ENCODE measurements at places on chromosomes 4 and X.

- DNase-seq = no peak
Observed at GRCh38 chrX:30997411-30997810, 74.4 kb downstream of the FTHL17 start.

DNA sequence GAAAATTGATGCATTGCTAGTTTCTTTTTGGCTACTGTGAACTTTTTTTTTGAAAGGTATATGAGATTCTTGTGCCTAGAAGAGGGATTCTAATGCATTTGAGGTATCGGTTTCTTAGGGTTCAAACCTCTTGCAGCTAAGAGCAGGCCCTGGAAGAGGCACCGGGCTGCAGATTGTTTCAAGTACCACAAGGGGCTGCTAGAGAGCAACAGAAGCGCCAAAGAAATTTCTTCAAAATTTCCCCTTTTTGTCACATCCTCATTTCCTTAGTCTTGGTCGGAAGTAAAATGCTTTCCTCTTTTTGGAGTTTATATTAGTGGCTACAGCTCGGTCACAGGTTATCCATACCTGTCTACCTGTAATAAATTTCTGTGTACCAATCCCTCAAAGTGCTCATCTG, 89.8 kb downstream of the PDGFRA start:
- no peak for DNase-seq

- DNase-seq = peak; percentile 7
Observed at GRCh38 chr4:16224264-16225166, 1.8 kb downstream of the TAPT1 start.

- DNase-seq = no peak
Observed at GRCh38 chr4:4803216-4803911, 56.1 kb upstream of the MSX1 start.

DNA sequence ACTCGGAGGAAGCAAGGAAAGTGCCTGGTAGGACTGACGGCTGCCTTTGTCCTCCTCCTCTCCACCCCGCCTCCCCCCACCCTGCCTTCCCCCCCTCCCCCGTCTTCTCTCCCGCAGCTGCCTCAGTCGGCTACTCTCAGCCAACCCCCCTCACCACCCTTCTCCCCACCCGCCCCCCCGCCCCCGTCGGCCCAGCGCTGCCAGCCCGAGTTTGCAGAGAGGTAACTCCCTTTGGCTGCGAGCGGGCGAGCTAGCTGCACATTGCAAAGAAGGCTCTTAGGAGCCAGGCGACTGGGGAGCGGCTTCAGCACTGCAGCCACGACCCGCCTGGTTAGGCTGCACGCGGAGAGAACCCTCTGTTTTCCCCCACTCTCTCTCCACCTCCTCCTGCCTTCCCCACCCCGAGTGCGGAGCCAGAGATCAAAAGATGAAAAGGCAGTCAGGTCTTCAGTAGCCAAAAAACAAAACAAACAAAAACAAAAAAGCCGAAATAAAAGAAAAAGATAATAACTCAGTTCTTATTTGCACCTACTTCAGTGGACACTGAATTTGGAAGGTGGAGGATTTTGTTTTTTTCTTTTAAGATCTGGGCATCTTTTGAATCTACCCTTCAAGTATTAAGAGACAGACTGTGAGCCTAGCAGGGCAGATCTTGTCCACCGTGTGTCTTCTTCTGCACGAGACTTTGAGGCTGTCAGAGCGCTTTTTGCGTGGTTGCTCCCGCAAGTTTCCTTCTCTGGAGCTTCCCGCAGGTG, 637 bp downstream of the AR start:
- DNase-seq = no peak

DNA sequence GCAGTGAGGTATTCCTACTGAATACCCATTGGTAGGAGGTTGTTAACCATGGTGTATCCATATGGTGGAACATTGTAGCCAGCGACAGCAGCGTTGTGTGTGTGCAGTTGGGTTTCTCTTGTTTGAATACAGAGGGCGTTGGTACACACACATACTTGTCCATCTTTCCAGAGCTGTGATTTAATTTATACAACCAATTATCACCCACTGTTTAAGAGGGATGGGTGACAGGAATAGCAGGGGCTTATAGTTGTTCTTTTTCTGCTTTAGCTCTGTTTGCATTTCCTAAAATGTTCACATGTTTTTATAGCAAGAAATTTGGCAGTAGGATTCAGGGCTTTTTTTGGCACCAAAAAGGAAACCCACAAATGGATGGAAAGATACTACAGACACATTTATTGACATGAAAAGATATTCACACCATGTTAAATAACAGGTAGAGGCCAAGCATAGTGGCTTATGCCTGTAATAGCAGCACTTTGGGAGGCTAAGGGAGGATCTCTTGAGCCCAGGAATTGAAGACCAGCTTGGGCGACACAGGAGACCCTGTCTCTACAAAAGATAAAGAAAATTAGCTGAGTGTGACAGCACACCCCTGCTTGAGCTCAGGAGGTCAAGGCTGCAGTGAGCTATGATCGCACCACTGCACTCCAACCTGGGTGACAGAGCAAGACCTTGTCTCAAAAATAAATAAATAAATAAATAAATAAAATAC, 60.6 kb downstream of the TNIP2 start:
- no peak for DNase-seq

GRCh38 chr4:2484185-2484584, 15.3 kb downstream of the RNF4 start:
- no peak for DNase-seq

- no peak for DNase-seq
Observed at GRCh38 chr4:48665555-48666186, 114.4 kb downstream of the FRYL start.

DNA sequence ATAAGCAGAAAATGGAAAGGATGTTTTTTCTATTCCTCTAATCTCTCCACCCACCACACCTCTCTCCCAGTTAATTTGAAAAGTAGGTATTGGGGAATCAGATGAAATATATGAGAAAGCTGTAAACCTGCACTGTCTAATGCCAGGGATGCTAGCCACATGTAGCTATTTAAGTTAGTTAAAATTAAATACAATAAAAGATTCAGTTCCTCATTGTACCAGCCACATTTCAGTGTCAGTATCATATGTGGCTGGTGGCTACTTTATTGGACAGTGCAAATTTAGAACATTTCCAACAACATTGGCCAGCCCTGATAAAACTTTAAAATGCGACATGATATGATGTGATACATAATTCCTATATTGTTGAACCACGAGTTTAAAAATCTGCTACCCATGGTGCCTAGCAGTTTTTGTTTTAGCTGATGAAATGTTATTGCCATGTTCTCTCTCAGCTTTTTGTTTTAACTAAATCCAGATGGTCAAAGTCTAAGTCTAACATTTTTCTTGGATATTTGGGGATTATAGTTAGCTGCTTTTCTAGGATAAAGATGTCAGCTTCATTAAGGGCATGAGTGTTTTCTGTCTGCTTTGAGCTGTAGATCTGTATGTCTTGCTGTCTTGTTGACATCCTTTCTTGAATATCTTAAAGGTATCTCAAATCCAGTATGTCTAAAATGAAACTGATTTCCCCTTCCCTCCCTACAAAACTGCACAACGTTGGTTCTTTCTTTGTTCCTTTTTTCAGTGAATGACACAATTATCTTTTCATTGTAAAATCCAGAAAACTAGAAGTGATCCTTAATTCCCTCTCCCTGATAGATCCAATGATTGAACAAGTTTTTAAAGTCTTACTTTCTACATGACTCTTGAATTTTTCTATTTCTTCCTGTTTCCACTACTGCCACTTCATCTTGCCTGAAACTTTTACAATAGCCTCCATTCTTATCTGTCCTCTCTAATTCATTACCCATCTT, 6.2 kb downstream of the ARFIP1 start:
- DNase-seq = no peak

DNA sequence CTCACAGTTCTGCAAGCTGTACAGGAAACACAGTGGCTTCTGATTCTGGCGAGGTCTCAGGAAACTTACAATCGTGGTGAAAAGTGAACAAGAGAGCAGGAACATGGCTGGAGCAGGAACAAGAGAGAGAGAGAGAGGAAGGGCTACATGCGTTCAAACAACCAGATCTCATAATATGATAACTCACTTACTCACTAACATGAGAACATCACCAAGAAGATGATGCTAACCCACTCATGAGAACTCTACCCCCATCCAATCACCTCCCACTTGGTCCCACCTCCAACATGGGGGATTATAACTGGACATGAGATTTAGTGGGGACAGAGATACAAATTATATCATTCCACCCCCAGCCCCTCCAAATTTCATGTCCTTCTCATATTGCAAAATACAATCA, 9.8 kb upstream of the TLR1 start:
- no peak for DNase-seq

GRCh38 chrX:70141373-70141772, 8.1 kb downstream of the IGBP1 start:
- no peak for DNase-seq

DNA sequence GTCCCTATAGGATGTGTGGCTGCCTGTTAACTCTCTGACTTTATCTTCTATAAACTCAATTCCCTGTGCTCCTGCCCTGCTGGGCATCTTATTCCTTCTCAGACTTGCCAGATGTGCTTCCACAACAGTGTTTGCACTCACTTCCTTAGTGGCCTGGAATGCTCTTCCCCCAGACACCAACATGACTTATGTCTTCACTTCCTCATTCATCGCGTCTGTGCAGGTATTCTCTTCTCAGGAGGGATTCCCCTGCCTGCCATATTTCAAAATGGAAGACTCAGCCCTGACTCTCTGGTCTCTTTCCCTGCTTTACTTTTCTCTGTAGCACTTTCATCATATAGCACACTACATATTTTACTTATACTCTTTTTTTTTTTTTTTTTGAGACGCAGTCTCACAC, 344.0 kb downstream of the CENPC start:
- DNase-seq = no peak

- DNase-seq = no peak
Observed at GRCh38 chrX:74449322-74449936, 28.1 kb downstream of the SLC16A2 start.

- no peak for DNase-seq
Observed at GRCh38 chrX:151981129-151981528, 6.7 kb upstream of the GABRE start.

DNA sequence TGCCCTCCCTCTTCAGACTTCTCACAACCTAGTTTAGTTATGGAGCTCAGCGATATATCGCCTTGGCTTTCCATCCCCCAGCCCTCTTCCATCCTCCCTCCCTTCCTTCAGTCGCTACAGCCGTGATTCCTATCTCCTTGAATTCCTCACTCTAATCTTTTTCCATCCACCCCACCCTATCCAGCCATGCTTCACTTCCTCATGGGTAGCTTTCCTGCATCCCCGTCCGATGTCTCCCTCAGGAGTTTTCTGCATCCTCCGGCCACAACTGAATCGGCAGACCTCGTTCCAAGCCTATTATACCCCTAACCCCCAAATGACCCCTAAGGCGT, 456 bp downstream of the SNX12 start:
- DNase-seq = no peak

DNA sequence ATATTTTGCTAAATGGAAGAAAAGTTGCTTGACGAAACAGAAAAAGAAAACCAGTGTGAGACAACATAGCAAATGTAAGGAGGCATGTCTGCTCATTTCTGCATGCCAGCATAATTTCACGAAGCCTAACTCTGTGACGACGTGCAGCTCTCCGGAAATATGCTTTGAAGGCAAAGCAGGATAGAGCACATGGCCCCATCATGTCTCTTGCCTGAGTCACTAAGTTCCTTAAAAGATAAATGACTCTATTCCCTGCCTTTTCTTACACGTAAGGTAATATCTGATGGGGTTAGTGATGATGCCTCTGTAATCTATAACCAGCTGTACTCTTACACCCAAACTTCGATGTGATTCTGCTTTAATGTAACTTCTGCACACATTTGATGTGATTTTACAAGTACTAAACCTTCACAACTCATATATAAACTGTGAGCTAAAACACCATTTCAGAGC, 64.5 kb downstream of the ANXA3 start:
- DNase-seq = no peak

GRCh38 chr4:180240670-180241069, 2002.5 kb upstream of the TENM3 start:
- no peak for DNase-seq

- DNase-seq = no peak
Observed at GRCh38 chr4:139153411-139154133, 23.4 kb downstream of the ELF2 start.

Measured in large intestine (tissue), 12 donors.